ENCODE measurements at places on chromosomes 7 and 10.

- no peak for DNase-seq
These were observed 6.6 kb downstream of the PGAM2 start for GRCh38 chr7:44058759-44059218.

- peak; percentile 96 for DNase-seq
These were observed at the start of gene MSRB2 for GRCh38 chr10:23095404-23095965. TSS of gene MSRB2 (plus strand) at chr10:23095579. CDS start at chr10:23095609, 30 bp downstream.

DNA sequence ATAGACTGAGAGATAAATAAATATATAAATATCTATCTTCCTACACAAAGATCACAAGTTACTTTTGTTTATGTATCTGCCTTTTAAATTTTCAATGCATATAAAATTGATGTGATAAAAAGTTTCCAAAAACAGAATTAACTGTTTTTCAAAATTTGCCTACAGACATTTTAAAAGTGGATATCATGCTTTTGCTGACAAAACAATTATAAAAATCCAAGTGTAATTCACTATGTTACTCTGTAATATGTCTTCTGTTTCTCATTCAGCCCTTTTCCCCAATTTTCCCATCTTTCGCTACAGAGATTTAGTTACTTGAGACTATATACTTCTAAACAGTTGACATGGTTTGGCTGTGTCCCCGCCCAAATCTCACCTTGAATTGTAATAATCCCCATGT lies 37.7 kb downstream of the SLC25A13 start:
- DNase-seq = no peak

GRCh38 chr7:40824461-40824860 lies 689.7 kb downstream of the SUGCT start:
- DNase-seq = no peak

GRCh38 chr7:51459809-51460208 lies 143.2 kb upstream of the COBL start:
- DNase-seq = no peak

- DNase-seq = no peak
These were observed 260.8 kb upstream of the MBL2 start for GRCh38 chr10:53033396-53033795.

DNA sequence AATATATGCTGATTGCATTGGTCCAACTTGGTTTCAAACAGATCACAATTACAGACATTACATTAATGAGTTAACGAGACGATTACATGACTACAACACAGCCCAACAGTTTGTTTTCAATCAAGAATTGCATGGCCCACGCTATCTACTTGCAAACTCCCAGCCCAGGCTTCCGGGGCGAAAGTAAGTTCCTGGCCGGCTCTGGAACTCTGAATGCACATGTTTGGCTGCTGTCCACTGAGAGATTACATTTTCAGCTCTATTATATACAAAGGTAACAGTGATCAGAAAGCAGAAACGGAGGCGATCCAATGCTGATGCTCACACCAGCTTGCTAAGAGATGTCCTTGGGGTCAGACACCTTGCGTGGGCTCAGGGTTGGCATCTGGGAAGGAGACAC lies 206.3 kb downstream of the FANK1 start:
- DNase-seq = no peak

DNA sequence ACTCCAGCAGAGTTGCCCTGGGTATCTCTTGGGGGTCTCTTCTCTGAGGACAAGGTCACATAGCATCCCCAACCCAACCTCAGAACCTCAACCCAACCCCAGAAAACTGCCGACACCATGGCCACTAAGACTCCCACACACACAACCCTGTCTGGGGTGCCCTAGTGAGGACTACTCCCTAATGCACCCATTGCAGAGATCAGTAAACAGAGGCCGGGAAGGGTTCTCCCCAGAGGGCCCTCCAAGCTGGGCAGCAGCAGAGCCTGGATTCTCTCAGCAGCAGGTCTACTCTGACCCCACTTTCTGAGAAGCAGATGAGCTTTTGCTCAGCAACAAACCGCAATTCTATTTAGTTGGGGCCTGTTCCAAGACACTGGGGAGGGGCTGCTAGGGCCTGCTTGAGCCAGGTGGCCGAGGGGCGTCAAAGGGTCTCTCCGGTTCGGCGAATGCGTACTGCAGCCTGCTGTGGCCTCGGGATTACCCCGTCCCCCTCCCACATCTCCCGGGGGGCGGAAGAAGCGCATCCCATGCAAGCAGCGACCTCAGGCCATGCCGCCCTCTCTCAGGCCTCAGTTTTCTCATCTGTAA lies 828 bp downstream of the OGDHL start:
- no peak for DNase-seq

- DNase-seq = no peak
These were observed 864 bp downstream of the PSTK start for GRCh38 chr10:122981066-122981464.

DNA sequence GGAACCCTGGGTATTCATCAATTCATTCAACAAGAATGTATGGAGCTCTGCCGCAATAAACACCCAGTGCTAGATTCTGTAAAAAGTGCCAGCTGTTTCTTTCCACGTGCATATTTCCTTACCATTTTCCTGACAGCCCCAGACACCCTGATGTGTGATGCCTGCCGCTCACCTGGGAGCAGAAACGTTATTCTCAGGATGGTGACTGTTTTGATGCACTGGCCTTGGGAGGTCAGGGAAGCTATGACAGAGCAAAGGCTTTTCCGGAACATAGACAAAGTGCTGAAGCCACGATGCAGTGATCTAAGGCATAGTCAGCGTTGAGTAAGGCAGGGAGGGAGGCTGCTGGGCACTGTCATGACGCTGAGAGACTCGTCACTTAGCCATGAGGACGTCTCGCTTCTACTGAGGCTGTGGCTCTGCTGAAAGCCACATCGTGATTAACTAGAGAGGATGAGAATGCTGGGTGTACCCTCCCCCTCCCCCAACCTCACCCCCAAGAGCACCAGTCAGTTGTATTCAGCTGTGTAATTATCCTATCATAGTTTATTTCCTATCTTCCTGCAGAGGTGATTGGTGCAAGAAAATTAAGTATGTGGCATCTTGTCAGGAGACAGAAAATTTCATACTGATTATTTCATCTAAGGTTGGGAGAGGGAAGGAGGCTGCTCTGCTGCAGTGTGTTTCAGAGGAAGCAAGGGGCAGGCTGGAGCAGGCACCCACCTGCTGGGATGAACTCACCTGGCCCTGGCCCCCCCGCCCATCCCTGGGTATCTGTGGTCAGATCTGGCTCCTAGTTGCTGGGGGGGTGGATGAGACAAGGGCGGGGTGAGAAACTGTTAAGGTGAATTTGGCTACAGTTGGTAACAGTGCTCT lies 48.8 kb upstream of the SMNDC1 start:
- DNase-seq = no peak

- DNase-seq = peak; percentile 91
These were observed 13.7 kb downstream of the RPS24 start for GRCh38 chr10:78047314-78047891.

DNA sequence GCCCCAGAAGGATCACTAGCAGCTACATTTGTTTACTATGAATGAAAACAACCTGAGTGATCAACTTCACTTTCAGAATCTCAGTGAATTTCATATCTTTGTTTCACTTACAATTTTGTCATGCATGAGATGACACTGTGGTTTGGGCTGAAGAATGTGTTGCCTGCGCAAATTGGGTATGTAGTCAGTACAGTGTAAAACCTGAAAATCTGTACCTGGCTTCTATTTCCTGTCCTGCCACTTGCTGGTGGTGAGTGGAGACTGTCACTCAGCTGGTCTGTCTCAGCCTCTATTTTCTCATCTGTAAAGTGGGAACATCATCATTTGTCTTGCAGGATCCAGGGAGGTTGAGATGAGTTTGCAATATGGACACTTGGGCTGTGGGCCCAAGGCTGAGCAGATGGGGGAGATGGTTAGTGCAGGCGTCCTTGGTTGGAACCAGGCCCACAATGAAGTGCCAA lies 118.0 kb downstream of the WDFY4 start:
- DNase-seq = no peak

DNA sequence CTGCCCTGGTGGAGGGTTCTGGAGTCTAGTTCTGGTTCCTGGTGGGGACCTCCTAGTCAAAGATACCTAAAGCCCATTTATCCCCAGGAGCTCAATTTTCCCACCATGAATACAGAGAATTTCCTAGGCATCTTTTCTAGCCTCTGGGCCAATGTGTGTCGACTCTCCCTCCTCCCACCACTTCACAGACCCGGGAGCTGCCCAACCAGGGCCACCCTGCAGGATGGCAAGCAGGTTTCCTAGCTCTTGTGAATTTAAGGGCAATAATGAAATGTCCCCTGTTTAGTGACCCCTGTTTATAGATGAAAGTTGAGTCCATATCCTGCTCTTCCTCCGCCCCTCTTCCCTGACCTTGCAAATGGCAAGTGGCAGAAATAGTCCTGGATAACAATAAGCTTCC lies 9.4 kb downstream of the DLX5 start:
- DNase-seq = no peak

- no peak for DNase-seq
These were observed 72.8 kb downstream of the CAMK1D start for GRCh38 chr10:12422189-12422588.

DNA sequence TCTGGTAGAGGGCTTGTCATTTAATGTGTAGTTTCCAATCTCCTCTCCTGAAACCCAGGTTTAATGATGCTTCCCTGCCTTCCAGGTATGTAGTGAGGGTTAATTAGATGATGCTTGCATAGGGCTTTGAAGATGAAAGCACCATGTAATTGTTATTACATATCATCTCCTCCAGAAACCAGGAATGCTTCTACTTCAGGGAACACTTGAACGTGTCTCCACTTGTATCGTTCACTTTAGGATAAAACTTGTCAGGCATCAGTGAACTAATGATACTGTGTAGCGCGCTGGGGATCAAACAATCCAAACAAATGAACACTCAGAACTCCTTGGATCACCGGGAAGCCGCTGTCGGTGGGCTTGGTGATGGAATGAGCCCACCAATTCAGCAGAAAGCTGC lies 260.9 kb upstream of the FZD8 start:
- DNase-seq = no peak

DNA sequence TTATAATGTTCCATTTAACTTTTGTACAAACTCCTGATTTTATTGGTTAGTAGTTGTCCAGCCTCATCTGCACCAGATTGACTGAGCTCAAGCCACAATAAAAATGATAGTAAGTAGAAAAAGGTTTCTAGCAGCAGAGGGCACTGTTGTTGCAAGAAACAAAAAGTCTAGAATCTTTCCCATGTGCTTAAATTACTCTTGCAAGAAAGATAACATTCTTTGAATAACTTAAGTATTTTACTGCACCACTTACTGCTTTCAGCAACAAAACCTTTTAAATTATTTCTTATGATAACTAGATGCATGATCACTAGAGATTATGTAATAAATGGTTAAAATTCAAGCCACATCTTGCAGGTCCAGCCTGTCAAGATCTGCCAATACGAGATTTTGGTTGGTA lies 27.0 kb downstream of the LMOD2 start:
- peak; percentile 36 for DNase-seq

DNA sequence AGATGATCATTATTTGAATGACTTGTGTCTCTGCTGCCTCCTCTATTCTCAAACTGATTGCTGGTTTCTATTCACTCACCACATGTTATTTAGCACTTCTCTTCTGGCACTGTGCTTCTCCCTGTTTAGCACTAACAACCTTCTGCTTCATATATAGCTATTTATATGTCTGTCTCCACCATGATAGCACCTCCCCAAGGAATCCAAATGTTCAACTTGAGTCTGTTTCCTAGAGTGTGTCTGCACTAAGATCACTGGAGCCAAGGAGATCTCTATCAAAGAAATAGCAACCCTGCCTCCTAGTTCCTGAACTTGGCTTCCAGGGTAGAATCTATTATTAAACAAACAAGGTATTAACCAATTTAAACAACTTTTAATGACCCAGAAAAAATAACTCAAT lies 104.5 kb downstream of the CYP26A1 start:
- DNase-seq = no peak

DNA sequence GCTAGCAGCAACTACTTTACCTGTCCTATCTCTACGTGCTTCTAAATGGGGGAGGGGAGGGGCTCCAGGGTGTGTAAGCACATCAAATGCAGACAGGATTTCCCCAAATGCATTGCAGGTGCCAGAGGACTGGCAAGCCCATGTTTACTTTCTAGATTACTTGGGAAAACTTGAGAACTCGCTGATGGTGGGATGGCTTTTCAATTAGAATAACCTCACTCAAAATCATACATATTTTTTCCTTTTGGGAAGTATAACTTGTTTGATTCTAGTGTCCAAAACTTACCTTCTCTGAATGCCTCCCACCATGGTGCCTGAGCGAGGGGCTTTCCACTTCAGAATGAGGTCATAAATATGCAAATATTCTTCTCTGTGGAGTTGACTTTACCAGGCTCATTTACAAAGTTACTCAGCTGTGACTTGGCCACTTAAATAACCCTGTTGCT lies 191.3 kb upstream of the RHOBTB1 start:
- DNase-seq = no peak

- no peak for DNase-seq
These were observed 2.8 kb downstream of the GIMAP5 start for GRCh38 chr7:150740053-150740452.

GRCh38 chr10:4837551-4837950 lies 11.5 kb downstream of the AKR1E2 start:
- no peak for DNase-seq

- no peak for DNase-seq
These were observed 24.1 kb downstream of the TAX1BP1 start for GRCh38 chr7:27763983-27764508.

DNA sequence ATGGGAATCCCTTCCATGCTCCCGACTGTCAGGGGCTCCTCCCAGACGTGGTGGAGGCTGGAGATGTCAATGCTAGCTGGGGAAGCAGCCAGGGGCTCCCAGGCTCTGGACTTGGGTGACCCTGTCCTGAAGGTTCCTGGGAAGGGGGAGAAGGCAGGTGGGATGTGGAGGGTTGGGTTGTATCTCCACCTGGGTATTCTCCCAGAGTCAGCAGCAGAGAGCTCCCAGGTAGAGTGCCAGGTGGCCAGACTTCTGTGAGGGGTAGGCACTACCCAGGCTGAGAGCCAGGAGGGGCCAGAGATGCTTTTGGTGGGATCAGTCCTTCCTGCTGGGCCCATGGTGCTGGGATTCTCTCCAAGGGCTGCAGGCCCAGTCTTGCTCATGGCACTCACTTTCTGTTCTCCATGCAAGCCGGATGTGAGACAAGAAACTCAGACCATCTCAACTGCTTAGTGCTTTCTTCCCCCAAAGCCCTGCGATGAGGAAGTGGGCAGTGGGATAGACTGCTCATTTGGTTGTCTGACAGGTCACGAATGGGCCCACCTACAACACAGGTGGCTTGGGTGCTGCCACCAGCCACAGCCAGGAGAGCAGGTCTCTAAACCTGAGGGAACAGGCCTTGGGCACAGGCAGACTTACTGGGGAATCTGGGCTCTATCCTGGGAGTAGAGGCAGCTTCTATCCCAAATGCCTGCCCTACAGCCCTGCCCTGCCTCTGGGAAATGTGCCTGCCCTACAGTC lies 52.5 kb upstream of the CAMK2B start:
- no peak for DNase-seq

DNA sequence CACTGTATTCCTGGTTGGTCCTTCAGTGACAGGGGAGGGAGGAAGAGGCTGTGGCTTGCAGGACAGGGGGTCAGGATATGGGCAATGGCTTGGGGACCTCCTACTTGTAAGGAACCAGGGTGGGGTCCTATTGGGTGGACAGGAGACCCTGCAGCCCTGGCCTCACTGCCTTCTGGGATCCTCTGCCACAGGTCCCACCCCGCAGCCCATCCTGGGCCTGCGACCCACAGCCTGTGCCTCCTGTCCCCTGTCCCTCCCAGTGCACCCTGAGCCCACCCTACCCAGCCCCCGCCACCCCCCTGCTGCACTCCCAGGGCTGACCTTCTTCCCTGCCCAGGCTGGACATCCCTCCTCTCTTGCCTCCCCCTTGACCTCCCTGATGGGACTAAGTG lies 58.7 kb upstream of the MYL10 start:
- no peak for DNase-seq

- DNase-seq = no peak
These were observed 38.6 kb downstream of the NEBL start for GRCh38 chr10:20858292-20859124.

GRCh38 chr7:151408839-151409666 lies 785 bp downstream of the WDR86 start:
- no peak for DNase-seq
